Left kidney (tissue), 8 donors: ENCODE measurements at places on chromosomes 2 and 18. TPM values are rescaled to one million over a fixed set of nuclear protein-coding genes. Genes with fewer than 3 reads are reported as not detected.

- DNase-seq = no peak
Observed at GRCh38 chr2:227848586-227848985, 22.8 kb upstream of the DAW1 start.

- DNase-seq = no peak
Observed at GRCh38 chr2:45288532-45289417, 279.5 kb upstream of the SIX2 start.

DARS1 gene
- 156 TPM for polyA plus RNA-seq

GRCh38 chr2:157257312-157258252 is at the start of gene GALNT5:
Gene GALNT5 (plus strand): TSS chr2:157257705. CDS start chr2:157258083, 378 bp downstream.
- peak; percentile 53 for DNase-seq

- no peak for DNase-seq
Observed at GRCh38 chr2:190627448-190628412, 21.2 kb upstream of the NAB1 start.

NMUR1 gene
- 0.55 TPM for polyA plus RNA-seq

DNA sequence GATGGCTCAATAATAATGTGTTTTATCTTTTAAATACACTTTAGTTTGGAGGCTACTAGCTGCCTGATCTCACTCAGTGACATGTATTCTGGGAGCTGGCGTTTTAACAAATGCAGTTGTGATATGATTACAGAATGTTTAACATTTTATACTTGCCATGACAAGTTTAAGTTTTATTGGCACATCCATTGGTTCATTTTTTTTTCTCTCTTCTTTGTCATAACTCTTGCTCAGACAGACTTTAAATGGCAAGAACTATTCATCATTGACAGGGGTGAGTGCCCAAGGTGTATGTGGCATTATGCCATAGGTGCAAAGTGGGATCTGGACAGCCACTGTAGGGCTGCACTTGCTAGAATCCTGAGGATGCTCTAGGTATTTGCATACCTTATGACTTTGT is 72.1 kb upstream of the MYL1 start:
- DNase-seq = no peak

DPYSL5 gene
- 6.8 TPM for polyA plus RNA-seq

DNA sequence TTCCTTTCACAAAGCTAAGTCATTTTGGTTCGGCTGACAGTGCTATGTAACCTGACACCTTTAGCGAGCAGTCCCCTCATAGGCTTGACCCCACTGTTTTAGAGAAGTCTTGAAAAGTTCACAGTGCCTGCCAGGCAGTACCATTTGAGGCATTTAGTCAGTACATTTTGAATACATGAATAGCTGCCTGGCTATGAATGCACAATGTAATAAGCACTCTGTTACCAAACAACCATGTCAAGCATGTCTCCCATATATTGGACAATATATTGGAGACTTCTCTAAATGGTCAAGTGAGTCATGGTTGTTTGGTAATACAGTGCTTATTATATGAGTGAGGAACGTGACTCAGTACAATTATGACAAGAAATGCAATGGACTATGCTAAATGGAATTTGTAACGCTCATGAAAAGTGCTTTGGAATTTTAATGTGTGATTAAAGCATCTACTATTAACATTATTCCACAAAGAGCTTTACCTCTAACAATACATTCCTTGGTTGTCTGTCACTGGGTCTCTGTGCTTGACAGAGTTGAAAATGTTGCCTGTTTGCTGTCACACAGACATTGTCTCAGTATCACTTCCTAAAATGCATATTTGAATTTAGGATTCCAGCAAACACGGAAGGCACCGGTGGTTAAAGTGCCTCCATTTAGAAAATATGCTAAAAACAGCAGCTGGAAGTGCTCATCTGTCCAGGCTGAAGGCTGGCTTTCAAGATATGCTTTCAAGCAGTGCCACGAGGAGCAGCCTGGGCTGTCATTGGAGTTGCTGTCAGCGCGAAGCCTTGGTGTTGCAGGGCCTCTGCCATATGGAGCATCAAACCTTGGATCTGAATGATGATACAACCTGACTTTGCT is 458.6 kb downstream of the FBXO15 start:
- DNase-seq = peak; percentile 21

GRHL1 gene
- 7.2 TPM for polyA plus RNA-seq

DNA sequence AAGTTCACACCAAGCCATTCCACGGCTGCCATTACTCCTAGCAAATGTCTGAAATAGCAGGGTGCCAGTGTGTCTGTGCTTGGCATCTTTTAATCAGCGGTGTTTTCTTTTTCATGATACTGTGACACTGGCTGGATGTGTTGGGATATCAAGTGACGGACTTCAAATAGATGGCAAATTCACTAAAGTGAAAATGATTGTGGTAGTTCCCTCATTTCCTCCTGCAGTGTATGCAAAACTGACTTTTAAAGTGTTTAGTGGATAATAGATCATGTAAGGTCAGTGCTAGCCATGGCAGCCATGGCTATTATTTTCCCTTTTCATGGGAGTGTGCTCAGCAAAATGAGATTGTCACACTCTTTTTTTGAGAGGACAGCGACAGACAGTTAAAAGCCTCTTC is 261.5 kb upstream of the SIX3 start:
- peak; percentile 42 for DNase-seq

PCARE gene
- polyA plus RNA-seq = 0.43 TPM

GRCh38 chr2:191462370-191462769 is 215.6 kb upstream of the NABP1 start:
- peak; percentile 29 for DNase-seq

GRCh38 chr2:214126135-214126534 is 284.7 kb upstream of the VWC2L start:
- DNase-seq = no peak

CLEC4F gene
- 0.12 TPM for polyA plus RNA-seq

DNA sequence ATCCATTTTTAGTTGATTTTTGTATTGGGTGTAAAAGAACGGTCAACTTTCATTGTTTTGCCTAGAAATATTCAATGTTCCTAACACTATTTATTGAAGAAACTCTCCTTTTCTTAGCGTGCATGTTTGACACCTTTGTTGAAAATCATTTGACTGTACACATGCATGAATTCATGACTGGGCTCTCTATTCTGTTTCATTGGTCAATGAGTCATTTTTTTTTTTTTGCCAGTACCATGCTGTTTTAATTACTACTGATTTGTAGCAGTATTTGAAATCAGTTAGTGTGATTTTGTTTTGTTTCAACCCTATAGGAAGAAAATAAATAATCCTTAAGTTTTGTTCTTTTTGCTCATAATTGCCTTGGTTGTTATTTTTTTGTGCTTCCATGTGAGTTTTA is 828.7 kb downstream of the SUCLG1 start:
- no peak for DNase-seq

IL1A gene
- 0.17 TPM for polyA plus RNA-seq

M1AP gene
- 1.0 TPM for polyA plus RNA-seq

ALPP gene
- not detected for polyA plus RNA-seq

GRCh38 chr18:48497863-48498262 is 41.0 kb upstream of the CTIF start:
- no peak for DNase-seq

DNA sequence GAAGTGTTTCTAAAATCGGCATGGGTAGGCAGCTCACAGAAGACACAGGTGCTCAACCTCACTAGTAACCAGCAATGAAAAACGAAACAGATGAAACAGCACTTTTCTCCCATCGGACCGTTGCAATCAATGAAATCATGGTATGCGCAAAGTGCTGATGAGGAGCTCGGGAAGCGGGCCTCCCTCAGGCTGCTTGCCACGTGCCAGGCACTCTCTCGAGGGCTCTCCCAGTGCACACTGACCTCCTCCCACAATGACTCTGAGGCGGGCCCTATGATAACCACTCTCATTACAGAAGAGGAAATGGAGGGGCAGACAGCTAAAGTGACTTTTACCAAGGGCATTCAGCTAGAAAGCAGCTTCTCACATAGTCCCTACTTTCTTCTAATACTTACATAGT is 3.8 kb upstream of the ANKRD23 start:
- DNase-seq = no peak

DNA sequence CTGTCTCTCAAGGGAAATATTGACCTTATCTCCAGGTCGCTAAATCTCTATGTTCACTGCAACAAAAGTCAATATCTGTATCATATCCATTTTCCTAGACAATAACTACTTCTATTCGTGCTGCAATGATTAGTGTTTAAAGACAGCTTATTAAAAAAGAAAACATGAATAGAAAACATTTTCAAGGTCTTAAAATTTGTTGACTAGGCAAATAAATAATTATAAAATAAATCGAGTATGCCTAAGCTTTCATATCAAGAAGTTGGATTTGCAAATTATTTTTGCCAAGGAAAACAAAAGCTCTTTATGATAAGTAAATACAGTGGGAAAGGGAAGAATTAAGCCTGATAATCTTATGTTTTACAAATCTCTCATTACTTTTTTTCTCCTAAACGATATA is 428.5 kb downstream of the NUP35 start:
- no peak for DNase-seq

GRCh38 chr2:151638191-151638933 is 95.9 kb downstream of the NEB start:
- DNase-seq = no peak

CAPN14 gene
- 0.13 TPM for polyA plus RNA-seq

DNA sequence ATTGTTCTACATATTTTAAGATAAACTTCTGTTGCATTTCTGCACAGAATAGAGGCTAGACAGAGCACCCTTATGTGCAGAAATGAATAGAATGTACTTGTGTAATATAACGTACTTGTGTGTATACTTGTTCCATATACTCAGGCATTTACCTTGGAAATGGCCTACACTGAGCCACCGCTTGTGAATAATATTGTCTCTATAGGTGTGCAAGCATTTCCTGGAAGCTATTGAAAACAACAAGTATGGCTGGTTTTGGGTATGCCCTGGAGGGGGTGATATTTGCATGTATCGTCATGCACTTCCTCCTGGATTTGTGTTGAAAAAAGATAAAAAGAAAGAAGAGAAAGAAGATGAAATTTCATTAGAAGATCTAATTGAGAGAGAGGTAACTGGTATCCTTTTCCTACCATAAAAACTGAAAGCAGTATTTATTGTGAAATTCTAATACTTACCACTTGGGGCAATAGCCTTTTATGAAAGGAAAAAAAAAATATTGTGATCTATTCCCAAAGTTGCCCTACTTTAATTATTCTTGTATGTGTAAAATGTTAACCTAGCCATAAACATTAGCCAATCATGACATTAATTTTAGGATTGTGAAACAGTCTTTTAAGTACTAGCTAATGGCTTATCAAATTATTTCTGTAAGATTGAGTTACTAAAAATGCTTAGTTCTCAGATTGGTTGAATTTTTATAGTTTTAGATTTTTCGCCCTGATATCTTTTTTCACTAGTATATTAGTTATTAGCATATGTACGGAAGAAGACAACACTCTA is 18.0 kb downstream of the ZC3H15 start:
- no peak for DNase-seq

VWA3B gene
- polyA plus RNA-seq = 0.80 TPM

GCG gene
- not detected for polyA plus RNA-seq

- no peak for DNase-seq
Observed at GRCh38 chr2:74702001-74702715, 48.1 kb downstream of the SEMA4F start.

ADI1 gene
- 72.0 TPM for polyA plus RNA-seq

DNA sequence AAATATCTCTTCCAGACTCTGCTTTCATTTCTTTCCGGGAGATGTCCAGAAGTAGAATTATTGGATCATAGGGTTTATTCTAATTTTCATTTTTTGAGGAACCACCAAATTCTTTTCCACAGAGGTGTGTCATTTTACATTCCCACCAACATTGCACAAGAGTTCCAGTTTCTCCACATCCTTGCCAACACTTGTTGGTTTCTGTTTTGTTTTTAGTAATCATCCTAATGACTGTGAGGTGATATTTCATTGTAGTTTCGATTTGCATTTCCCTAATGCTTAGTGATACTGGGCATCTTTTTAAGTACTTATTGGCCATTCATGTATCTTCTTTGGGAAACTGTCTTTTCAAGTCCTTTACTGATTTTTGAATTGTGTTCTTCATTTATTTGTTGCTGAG is 513.1 kb downstream of the PARD3B start:
- no peak for DNase-seq

CDCA7 gene
- 46.8 TPM for polyA plus RNA-seq

DNA sequence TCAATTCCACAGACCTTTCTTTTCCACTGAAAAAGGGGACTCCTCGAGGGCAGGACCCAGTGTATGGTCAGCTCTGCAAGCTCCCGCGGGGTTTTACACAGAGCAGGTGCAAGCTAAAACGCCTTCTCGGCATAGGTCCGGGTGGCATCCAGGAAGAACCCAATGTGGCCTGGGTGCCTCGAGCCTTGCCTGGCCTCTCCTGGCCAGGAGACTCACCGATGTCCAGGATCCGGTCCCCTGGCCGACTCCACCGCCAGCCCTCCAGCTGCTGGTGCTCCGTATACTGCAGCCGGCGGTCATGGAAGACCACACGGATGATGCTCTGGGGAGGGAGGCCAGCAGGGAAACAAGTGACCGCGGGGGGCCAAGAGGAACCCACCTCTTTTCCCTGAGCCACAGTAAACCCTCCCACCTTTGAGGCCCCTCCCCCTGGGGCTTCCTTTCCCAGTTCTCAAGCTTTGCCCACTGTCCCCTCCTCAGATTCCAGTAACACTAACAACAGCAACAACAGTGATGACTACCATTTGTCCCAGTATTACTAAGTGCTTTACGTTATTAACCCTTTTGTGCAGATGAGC is 36.1 kb downstream of the TFCP2L1 start:
- no peak for DNase-seq

DNA sequence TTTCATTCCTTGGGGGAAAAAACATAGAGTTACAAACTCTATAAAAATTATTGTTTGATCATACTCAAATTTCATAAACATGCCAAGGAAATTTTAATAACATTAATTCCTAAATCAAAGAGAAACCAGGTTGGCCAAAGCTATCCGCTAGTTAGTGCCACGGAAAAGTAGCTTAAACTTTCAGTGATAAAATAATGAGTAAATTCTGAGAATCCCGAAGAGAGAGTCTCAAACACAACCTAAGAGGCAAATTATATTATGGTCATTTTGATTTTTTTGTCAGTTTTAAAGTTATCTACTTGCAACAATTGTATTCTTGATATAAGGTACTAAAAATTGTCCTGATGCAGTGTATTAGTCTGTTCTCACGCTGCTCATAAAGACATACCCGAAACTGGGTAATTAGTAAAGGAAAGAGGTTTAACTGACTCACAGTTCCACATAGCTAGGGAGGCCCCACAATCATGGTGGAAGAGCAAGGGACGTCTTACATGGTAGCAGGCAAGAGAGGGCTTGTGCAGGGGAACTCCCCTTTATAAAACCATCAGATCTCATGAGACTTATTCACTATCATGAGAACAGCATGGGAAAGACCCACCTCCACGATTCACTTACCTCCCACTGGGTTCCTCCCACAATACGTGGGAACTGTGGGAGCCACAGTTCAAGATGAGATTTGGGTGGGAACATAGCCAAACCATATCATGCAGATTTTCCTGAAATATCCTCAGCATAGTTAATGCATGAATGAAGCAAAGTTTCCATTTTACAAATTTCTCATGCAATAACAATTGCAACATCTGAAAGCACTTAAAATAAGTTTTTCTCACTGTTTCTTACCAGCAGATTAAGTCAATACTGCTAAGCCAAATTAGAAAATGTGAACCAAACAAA is 205.9 kb upstream of the STK17B start:
- DNase-seq = no peak

IGFBP2 gene
- polyA plus RNA-seq = 169 TPM

CRYBA2 gene
- not detected for polyA plus RNA-seq

GRCh38 chr2:182280118-182280517 is 146.7 kb downstream of the PDE1A start:
- DNase-seq = no peak

LAMA3 gene
- 2.0 TPM for polyA plus RNA-seq

CPS1 gene
- 6.1 TPM for polyA plus RNA-seq
